ENCODE measurements at places on chromosomes 4 and X.

DNA sequence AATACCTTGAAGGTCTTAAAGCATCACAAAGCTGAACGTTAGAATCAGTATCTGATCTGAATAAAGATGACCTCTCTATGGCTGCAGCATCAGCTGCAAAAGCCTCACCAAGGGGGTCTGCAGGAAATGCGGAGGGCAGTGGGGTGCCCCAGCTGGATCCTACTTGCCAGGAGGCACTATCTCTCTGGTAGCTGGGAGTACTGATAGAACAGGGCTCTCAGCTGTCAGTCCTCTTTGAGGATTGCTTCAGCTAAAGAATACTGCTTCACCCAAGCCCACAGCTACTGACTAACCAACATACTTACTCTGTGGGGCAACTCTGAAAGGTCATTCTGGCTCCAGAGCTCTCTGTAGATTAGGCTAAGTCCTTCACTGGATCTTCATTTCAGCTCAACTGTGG lies 112.5 kb upstream of the ZFP42 start:
- no peak for DNase-seq

DNA sequence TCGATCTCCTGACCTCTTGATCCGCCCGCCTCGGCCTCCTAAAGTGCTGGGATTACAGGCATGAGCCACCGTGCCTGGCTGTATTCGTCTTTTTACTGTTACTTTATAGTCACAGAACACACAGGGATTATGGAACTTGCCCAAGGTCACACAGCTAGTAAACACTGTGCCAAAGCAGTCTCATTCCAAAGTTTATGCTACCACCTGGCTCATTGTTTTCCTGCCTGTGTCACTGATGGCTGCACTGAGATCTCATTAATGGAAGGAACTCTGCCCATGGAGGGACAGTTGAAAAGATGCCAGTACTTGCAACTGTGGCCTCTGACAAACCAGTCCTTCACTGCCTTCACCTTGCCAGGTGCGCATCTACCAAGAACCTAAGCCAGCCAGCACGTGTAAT lies 517.7 kb downstream of the BCOR start:
- DNase-seq = no peak

- no peak for DNase-seq
Measured at GRCh38 chr4:63505714-63506460, 903.4 kb downstream of the TECRL start.

DNA sequence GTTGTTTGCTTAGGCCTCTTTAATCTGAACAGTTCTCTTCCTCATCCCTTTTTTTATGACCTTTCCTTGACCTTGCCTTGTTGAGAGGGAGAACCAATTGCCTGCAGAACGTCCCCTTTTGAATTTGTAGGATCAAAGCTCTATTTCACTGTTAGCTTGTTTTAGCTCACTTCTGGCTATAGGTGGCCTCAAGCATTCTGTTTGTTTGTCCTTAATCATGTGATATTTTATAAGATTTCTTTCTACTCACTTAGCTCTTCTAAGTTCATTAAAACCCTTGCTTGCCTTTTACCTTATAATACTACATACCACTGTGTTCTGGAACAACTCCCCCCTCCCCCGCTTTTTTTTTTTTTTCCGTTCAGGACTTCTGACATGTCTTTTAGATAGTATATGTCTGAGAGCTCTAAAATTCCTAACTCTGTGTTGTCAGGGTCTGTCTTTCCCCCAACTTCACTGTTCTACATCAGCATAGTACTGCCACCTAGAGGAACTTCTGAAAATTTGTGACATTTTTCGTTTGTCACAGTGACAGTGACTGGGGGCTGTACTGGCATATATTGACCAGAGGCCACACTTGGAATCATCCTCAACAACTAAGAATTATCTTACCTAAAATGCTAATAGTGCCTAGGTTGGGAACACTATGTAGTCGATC lies 128.5 kb downstream of the LARP7 start:
- no peak for DNase-seq

- no peak for DNase-seq
Measured at GRCh38 chr4:151013491-151013890, 1.6 kb downstream of the LRBA start.

DNA sequence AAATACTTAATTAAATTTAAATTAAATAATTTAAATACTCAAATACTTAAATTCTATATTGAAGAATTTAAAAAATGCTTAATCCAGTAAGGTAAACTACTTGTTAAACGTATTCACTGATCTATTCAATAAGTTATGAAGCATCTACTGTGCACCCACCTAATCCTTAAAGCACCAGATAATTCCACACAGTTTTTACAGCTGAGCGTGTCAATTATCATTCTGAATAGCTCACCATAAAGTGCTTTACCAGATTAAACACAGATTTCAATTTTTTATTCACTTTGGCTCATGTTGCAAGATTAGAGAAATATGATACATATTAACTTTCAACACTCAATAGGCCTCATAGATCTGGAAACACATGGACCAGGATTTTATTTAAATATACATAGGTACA lies 79.2 kb upstream of the DDIT4L start:
- DNase-seq = no peak

DNA sequence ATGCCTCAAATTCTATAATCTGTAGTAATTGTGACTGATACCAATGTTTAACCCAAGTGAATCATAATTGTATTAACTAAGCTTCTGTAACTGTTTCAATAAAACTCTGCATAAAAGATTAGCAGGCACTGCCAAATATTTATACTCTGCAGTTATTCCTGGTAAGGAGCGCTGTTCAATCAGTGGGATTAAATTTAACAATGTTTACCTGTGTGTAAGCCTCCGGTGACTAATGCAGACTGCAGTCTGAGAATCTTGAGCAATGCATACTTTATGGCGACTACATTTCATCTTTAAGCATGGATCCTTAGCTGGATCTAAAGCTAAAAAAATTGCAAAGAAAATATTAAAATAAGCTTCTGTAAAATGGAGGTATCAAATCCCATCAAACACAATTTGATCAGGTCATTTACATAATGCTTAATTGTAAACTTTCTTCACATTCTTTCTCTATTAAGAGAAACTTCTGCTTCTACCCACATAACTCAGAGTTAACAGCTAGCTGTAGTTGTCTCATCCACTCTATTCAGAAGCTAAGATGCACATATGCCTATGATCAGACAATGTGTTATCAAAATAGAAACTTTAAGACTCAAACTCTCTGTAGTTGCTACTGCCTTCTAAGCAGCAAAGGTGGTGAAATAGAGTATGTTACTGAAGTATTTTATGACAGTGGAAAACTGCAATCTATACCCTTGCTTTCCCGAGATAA lies 234.0 kb downstream of the SPOCK3 start:
- DNase-seq = peak; percentile 28

GRCh38 chr4:163600727-163601126 lies 106.2 kb downstream of the TMA16 start:
- no peak for DNase-seq

DNA sequence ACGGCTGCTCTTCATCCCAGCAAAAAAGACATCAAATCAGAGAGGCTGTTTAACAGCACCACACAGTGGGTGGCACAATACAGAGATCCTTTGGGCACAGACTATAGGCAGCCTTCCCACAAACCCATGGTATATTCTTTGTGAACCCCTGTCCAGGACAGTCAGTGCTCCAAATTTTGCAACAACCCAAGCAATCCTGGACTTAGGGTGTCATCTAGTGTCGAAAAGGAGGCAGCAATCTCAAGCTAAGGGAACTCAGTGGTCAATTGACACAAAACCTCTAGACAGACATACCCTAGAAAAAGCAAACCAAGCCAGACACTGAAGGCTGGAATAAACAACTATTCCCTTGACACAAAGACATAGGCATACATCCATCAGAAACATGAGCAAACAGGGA lies 137.4 kb downstream of the BMP15 start:
- DNase-seq = no peak

- DNase-seq = no peak
Measured at GRCh38 chr4:122854447-122855352, 28.1 kb downstream of the FGF2 start.

DNA sequence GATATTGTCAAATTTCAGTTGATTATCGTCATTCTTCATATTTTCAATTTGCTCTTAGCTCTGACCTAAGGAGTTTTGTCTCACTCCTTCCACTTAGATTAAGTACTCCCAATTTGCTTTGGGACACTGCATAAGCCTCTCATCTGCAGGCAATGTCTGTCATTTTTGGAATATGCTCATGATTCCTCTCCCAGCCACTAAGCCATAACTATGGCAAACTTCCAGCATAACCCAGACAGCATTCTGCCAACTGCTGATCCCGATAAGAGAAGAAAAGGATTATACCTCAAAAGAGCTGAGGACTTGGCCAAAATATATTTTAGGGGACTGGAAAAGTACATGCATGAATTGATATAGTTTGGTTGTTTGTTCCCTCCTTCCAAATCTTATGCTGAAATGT lies 444.4 kb downstream of the GABRG1 start:
- no peak for DNase-seq

- no peak for DNase-seq
Measured at GRCh38 chrX:148120999-148121623, 140.0 kb downstream of the FMR1NB start.

- DNase-seq = no peak
Measured at GRCh38 chrX:107442914-107443527, 6.4 kb upstream of the FRMPD3 start.

GRCh38 chr4:39770969-39771724 lies 73.2 kb downstream of the UBE2K start:
- DNase-seq = no peak

DNA sequence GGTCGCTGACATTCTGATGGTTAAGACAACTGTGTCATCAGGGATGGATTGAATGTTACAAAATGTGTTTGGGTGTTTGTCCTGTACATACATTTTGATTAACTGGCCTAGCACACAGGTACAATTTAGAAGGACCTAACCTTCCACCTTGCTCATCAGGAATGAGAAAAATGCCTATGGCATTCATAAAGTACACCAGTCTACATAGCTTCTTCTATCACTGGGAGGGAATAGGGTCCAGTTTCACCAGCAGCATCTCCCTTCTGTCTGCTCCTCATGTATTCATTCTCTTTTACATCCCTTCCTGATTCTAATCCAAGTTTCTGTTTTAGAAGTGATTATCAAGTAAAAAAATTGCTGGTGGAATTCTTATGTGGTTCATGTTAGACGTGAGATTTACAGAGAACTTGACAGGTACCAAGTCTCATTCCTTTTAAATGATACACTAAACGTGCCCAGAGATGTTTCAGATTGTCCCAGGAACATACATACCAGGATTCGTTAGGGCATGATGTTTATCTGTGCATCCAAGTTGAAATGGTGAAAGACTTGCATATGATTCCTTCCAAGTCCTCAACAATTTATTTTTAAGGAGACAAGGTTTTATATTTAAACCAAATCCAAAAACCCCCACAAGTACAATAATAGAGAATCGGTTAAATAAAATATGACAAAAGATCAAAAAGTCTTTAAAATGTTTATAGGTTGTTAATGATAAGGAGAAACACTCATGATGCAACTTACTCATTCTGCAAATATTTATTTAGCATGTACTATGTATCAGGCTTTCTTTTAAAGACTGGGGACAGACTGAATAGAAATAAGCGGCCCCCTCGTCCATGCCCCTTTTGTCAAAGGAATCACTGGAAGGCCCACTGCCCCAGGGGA lies 359.1 kb downstream of the ZNF674 start:
- DNase-seq = no peak

DNA sequence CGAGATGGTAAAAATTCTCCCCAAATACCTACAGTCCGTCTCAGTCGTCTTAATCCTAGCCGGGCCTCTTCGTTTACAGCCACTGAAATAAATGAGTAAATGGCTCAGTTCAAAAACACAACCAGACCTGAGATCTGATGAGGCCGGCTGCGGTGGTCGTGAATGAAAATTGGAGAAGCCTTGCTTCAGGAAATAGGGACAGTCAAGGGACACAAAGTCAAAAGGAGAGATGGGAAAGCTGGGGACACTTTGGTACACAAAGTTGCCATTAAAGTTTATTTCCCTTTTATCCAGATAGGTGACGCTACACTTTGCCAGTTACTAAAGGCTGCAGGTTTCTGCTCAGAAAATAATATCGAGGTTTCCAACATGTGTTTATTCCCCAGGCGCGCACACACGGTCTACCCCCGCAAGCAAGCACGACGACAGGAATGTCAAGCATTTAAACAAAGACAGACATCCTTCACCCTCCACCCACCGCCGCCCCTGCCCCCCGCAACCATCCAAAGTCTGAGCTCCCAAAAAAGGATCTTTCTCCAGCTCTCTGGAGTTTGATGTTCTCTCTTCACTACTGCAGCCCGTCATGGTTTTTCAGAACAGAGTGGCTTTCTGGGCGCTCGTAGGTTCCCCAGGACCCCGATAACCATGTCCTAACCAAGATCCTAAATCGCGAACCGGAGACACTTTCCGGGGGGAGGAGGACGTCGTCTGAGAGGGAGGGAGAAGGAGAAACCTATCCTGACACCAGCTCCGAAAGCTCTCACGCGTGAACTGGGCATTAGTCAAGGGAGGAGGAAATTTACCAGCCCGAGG lies 1.3 kb upstream of the PCDH7 start:
- DNase-seq = peak; percentile 31

GRCh38 chr4:142815834-142816233 lies 30.3 kb downstream of the INPP4B start:
- peak; percentile 6 for DNase-seq

- peak; percentile 52 for DNase-seq
Measured at GRCh38 chrX:150635952-150636351, 57.2 kb upstream of the MTMR1 start.

GRCh38 chr4:140635606-140636005 lies 66.8 kb upstream of the UCP1 start:
- DNase-seq = peak; percentile 38

DNA sequence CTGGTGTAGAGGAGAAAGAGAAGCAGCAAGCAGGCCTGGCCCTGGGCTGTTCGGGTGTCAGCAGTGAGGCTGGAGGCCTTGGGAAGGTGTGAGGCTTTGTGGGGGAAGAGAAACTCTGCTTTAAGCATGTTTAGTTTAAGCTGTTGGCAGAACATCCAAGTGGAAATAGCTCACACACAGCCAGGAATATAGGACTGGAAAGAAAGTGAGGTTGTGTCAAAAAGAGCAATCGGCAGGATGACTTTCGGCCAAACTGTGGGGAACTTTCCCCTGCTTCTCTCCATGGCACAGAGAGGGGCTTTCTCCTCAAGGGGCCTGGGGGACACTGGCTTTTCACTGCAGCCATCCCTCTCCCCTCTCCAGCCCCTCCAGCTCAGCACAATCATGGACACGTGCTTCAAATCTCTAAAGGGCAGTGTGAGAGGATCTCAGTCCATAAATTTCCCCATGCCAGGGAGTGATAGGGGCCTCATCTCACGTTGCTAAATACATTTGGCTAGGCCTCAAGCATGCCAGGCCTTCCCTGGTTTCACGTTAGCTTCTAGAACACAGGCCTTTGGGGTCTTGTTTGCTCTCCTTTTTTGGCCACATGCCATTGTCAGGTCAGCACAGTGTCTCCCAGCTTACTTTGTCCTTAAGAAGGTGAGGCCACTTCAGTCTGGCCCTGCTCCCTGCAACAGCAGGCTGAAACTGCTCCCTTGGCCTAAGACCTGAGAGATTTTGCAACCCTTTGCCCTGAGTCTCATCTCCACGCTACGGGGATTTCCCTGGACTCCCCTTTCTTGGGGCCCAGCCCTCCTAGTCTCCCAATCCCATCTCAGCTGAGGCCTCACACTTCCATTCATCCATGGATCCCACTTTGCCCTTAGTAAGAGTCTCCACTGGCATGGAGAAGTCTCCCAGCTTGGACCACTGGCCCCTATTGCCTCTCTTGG lies 8.3 kb upstream of the CITED1 start:
- no peak for DNase-seq

GRCh38 chr4:186032259-186032658 lies 36.7 kb upstream of the TLR3 start:
- no peak for DNase-seq
